ENCODE measurements at places on chromosomes 3 and 15.

- no peak for DNase-seq
Measured at GRCh38 chr3:157746391-157746790, 243.2 kb upstream of the VEPH1 start.

GRCh38 chr15:68683026-68683425 lies 104.2 kb downstream of the CORO2B start:
- no peak for DNase-seq

- no peak for DNase-seq
Measured at GRCh38 chr3:183917776-183918175, 33.1 kb upstream of the PARL start.

DNA sequence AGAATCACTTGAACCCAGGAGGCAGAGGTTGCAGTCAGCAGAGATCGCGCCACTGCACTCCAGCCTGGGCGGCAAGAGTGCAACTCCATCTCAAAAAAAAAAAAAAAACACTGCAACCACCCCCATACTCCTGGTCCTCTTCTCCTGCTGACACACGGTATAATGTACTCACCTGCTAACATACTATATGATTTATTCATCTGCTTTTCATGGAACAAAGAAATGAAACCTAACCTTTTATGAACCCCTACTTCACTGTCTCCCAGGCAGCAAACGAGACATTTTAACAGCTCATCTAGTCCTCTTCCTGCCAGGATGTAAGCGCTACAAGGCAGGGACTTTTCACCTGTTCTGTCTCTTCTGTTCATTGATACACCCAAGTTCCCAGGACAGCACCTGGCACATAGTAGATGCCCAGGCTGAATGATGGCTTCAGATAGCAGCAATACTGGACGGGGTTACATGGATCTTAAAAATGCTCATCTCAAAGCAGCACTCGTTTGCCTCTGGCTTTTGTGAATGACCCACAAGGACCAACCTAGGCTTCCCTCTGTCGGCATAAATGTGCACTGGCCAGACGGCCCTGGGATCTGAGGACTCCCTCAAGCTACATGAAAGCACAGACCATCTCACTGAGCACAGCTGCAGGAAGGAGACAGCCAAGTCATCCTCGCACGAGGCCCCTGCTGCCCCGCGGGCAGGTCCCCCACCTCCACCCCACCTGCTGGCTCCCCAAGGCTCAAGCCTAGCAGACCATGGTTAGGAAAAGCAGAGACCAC lies 20.3 kb downstream of the XXYLT1 start:
- peak; percentile 73 for DNase-seq

DNA sequence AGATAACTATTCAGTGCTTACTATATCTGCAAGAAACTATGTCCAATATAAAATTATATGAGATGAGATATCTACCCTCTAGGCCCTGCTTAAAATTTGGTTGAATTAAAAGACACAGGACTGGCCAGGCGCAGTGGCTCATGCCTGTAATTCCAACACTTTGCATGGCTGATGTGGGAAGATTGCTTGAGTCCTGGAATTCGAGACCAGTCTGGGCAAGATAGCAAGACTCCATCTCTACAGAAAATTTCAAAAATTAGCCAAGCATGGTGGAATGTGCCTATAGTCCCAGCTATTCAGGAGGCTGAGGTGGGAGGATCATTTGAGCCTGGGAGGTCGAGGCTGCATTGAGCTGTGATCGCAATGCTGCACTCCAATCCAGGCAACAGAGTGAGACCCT lies 303.7 kb upstream of the UBE2E2 start:
- no peak for DNase-seq

DNA sequence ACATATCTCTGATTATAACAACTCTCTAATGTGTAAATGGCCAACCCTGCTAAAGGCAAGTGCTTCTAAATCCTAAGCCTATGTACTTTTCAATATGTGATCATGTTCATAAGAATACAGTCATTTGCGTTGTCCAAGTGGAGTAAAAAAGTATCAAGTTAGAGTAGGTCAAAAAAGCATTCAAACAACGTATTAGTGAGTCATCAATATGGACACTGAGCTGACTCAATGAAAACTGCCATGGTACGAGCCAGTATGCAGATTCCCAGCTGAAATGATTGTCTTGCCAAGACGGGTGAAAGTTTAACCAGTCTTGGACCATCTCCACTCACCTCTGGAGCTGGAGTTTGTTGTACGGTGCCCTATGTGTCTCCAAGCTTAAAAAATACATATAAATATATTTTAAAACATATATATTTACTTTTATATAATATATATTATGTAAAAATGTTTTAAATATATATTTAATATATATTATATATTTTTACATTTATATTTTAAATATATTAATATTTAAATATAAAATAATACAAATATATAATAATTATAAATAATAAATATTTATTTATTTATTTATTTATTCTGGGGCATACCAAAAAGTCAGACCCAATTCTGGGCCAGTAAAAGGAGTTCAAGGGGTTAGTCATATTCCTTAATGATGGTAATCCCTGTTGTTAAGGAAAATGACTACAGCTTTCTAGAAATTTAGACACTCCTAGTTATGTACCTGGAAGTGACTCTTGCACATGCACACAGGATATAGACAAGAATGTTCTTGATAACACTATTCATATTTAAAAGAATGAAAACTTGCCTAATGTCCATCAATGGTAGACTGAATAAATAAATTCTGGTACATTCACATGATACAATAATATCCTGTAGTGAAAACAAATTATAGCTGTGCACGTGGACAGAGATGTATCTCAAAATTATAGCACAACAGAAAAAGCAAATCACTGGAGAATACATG lies 27.2 kb downstream of the PLSCR4 start:
- DNase-seq: no peak

DNA sequence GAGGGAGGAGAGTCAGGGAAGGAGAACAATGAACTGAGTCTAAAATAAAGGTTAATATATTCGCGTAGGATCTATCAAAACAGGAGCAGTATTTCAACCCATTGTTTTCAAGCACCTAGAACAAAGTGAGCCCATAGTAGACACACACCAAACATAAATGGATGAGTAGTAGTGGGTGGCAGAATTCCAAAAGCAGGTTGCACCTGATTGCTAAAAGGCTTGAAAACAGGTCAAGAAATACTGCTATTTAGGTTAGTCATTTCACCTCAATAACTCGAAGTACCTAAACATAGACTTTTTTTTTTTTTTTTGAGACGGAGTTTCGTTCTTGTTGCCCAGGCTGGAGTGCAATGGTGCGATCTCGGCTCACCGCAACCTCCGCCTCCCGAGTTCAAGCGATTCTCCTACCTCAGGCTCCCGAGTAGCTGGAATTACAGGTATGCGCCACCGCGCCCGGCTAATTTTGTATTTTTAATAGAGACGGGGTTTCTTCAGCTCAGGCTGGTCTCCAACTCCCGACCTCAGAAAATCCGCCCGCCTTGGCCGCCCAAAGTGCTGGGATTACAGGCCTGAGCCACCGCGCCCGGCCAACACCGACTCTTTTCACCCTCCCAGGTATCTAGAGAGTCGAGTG lies 855 bp upstream of the ABHD5 start:
- peak; percentile 24 for DNase-seq

DNA sequence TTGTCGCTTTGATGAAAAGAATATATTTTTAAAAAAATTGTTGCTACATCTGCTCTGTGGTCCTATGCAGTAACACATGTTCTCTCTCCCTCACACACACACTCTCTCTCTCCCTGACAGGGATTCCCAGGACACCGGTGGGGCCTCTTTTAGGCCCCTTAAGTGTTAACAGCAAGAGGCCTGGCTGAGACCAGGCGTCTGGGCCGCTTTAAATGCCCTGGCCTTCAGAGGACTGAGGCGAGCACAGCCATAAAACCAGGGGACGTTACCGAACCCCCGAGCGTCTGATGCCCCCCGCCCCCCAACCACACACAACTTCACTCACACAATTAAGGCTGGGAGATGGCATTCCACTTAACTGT lies 1.7 kb downstream of the BNC1 start:
- no peak for DNase-seq

DNA sequence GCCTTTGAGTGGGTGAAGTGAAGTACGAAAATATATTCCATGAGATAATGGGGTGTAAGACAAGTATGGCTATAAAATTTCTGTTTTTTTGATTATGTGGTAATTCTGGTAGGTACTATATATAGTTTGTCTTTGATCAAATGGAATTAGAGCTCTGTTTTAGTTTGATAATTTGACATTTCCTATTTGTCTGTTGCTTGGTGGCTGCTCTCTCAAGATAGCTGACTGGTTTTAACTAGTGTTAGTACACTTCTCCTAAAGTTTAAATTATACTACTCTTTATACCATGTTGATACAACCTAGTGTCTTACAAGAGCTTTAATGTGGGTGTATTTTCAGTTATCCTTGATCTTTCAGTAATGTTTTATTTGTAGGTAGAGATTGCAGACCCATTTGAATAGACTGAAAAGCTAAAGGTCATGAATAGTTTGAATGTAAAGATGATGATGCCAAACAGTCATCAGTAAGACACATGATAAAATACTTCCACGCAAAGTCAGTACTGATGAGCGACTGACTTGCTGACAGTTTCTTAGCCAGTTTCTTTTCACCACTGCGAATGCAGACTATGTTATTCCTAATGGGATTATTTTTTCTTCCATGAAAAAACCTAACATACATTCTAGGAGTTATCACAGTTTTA lies 15.2 kb downstream of the SACM1L start:
- DNase-seq: no peak

DNA sequence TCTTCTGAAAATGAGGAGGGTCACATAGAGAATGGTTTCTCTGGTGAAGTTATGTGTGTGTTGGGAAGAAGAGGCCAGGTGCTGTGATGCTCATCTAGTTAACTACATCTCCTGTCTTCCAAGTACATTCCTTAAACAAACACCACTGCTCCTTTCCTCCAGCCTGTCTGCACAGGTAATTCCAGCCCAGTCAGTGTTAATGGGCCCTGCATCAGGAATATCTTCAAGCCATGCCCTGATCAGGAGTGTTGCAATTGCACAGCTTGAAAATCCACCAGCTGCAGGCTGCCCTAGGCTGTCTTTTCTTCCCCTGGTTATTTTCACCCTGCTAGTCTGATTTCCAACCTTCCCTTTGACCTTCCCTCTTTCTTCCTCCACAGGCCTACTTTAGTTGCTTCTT lies 41.9 kb upstream of the LMOD3 start:
- no peak for DNase-seq

DNA sequence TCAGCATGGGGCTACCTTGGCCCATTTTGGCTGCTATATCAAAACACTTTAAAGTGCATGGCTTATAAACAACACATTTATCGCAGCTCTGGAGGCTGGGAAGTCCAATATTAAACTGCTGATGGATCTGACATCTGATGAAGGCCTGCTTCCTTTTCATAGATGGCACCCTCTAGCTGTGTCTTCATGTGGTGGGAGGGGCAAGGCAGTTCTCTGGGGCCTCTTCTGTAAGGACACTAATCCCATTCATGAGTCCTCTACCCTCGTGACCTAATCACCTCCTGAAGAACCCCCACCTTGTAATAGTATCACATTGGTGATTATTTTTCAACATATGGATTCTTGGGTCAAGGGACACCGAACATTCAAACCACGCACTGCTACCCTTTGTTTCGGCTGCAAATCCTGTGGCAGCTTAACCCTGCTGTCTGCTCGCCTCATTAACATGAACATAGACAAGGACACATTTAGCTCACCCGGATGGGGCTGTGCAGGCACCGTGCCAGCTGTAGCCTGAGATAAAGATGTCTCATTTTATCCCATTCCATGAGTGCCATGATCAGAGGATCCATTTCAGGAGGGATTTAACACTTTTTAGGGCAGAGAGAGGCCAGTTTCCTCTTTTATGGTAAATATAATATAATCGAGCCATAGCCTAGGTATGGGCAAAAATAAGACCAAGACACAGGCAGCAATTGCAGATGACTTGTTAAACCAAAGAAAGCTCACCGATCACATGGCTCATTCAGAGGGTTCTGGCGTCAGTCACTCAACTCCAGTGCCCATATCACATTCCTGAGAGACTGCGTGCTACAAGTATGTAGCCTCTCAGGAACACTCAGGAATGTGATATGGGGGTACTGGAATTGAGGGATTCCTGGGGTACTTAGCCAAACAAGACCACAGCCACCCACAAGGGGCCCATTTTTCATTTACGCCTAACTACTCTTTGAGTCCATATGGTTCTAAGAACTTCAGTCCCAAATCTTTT lies 251.1 kb upstream of the ST8SIA2 start:
- DNase-seq: no peak

- no peak for DNase-seq
Measured at GRCh38 chr3:173826901-173827609, 429.5 kb downstream of the NLGN1 start.

GRCh38 chr3:34263101-34263621 lies 464.7 kb downstream of the PDCD6IP start:
- no peak for DNase-seq

DNA sequence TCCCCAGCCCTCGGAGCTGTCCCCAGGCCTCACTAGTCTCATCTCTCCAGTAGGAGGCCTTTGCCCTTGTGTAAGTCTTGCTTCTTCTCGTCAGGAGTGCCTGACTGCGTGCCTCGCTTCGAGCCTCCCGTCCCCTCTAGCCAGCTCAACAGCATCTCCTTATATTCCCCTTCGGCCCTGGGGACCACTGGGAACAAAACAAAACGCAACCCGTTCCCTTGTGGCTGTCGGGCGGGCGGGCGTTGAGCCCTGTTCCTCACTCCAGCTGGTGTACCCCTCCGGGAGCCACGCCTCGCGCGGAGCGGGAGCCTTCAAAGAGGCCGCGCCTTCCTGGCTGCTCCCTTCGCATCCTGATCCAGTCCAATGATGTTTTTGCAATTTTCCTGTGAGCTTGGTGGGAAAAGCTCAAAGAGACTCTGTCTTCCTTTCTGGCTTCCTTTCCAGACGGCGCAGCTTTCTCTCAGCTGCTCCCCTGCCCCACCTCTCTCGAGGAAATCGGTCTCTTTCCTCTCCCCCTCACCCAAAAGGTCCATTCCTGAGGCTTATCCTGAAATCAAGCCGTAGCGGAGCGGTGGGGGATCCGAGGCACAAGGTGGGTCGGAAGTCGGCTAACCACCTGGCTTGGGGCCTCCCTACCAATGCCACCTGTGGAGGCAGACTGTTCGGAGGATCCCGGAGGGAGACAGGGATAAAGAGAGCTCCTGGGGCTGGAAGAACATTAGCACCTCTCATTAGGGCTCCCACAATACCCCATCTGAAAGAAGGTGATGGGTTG lies 33.4 kb upstream of the SRP14 start:
- no peak for DNase-seq

DNA sequence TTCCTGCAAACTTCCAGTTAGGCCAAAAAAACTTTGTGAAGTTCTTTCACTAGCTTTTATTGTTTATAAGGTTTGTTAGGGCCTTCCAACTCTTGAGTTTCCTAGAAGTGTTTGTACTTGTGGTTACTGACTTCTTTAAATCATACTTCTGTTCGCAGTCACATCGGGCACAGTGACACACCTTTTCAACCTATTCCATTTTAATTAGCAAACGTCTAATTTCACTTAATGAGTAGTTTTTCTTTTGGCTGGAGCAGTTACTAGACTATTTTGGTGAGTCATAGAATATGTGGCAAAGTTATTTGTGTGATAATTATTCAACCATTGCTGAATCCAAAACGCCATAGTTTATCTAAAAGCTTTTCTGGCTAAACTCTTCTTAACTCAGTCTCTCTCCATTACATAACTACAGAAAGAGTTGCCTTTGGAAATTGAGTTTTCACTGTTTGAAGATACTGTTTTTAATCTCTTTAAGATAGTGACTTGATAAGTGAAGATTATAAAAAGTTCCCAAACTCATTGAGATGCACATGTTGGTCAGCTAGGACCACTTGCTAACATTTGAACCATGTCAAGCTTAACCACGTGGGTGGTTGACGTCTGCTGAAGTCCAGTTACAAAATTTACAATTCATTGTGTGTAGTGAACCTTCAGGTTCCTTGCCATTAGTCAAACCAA lies 21.5 kb downstream of the CNOT10 start:
- DNase-seq: no peak

GRCh38 chr15:68681836-68682235 lies 103.0 kb downstream of the CORO2B start:
- no peak for DNase-seq
